ENCODE measurements at places on chromosomes 6 and 20. TPM values are rescaled to one million over a fixed set of nuclear protein-coding genes. Genes with fewer than 3 reads are reported as not detected.

- peaks cover 6% of the 10 kb centered on the region for H3K27me3 ChIP-seq
Observed at GRCh38 chr6:3196770-3197169, 30.7 kb downstream of the TUBB2B start.

GRCh38 chr6:165055231-165055630 lies 254.2 kb downstream of the C6orf118 start:
- no peak overlapping the region for H3K4me3 ChIP-seq
- H3K36me3 ChIP-seq = no peaks in the 10 kb centered on the region

- no peaks in the 10 kb centered on the region for H3K27me3 ChIP-seq
- no peaks in the 10 kb centered on the region for H3K36me3 ChIP-seq
- no peak for DNase-seq
- H3K27ac ChIP-seq = no peak overlapping the region
Observed at GRCh38 chr6:159505140-159505922, 187.7 kb downstream of the SOD2 start.

DNA sequence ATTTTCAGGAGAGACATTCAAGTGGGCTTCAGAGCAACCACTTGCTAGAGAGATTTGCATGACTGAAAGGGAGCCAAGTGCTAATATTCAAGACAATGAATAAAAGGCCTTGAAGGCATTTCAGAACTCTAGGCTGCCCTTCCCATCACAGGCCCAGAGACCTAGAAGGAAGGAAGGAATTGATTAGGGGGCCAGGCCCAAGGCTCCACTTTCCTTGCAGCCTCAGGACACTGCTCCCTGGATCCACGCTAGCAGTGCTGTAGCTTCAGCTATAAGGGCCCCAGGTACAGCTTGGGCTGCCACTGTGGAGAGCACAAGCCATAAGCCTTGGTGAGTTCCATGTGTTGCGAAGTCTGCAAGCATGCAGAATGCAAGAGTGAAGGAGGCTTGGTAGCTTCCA lies 731.9 kb upstream of the FLRT3 start:
- no peaks in the 10 kb centered on the region for H3K27me3 ChIP-seq
- no peaks in the 10 kb centered on the region for H3K36me3 ChIP-seq
- H3K27ac ChIP-seq = no peak overlapping the region
- H3K4me1 ChIP-seq = no peaks in the 10 kb centered on the region
- no peak for DNase-seq
- no peak overlapping the region for H3K4me3 ChIP-seq

Gene MRAP2
- total RNA-seq = 0.07 TPM
